ENCODE measurements at places on chromosomes 16 and 17.

GRCh38 chr16:22815863-22816262 lies 1.9 kb downstream of the HS3ST2 start:
- no peak for DNase-seq

DNA sequence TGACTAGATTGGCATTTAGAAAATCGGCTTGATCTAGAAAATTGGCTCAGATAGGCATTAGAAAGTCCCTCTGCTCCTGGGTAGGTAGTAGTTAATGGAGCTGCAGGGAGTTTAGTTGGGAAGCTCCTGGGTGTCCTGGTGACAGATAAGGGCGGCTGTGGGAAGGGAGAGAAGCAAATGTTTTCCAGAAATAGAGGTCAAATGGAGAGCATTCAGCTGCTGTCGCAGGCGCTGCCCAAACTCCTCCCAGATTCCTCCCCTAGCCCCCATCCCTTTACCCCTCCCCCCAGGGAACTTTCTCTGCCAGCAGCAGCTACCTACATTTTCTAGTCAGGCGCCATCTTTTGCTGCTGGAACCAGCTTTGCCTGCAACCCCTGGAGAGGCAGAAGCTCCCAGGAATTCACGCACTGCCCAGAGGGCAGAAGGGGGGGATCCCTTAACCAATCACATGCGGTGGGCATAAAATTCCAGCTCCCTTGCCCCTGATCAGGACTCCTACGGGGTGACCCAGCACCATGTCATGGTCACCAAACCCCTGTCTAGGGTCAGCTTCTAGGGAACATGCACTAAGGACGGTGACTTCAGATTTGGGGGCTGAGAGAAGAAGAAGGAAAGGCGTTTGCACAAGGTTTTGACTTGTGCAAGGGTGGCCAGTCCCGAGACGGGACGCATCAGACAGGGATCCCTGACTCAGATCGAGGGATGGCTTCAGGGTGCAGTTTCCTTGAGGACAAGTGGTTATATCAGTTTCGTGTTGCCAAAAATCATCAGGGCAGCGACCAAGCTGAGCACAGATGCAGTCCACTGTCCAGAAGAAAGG lies 43.8 kb downstream of the SOCS1 start:
- DNase-seq, result peak; percentile 56

- DNase-seq, result peak; percentile 63
Measured at GRCh38 chr16:56075732-56076388, 115.4 kb upstream of the GNAO1 start.

DNA sequence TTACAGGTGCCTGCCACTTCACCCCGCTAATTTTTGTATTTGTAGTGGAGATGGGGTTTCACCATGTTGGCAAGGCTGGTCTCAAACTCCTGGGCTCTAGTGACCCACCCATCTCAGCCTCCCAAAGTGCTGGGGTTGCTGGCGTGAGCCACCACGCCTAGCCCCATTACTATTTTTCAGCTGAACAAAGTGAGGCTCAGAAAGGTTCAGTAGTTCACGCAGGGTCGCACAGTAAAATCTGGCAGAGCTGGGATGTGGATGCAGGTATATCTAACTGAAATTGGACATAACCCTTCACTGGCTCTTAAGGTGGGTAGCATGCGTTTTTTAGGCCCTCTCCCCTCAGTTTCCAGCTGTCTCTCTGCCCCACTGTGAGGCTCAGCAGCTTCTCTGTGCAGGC lies 7.2 kb downstream of the AQP8 start:
- no peak for DNase-seq

DNA sequence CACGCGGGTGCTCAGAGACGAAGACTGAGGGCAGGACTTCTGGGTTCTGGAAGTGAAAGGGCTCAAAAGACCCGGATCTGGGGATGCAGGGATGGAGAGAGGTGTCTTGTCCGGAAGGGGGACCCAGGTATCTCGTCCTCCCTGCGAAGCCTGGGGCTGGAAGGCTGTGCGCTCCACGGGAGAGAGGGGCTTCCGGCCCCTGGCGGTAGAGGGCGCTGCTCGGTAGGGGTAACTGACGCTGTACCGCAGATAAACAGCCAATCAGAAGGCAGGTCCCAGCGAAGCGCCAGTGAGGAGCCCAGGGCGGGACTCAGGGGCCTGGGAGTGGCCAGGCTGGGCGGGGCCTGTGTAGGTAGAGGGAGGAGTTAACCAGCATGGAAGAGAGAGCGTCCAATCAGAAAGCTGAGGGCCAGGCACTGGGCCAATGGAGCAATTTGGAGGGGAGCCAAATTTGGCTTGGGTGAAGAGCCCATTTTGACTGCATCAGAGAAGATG lies 804 bp downstream of the TGFB1I1 start:
- peak; percentile 91 for DNase-seq

- peak; percentile 89 for DNase-seq
Measured at GRCh38 chr16:57084257-57084770, 8.1 kb upstream of the CPNE2 start.

DNA sequence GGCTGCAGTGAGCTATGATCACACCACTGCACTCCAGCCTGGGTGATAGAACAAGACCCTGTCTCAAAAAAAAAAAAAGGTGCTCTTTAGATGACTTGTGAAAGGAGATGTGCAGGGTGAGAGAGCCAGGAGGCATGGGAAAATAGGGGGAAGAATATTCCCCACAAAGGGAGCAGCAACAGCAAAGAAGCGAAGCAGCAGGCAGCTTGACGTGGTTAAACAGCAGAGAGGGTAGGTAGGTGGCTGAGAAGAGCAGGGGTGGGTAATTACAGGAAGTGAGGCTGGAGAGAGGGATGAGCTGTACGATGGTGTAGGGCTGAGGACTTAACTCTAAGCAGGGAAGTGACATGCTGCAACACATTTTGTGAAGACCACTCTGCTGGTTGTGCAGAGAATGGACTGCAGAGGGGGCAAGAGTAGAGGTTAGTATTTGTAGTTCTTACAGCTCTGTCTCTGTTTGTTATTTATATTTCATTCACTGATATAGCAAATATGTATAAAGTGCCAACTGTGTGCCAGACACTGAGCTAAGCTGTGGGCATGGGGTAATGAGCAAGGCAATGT lies 1.6 kb downstream of the HEATR3 start:
- DNase-seq, result peak; percentile 43

GRCh38 chr16:19871721-19872120 lies 12.9 kb downstream of the GPRC5B start:
- DNase-seq, result no peak

- no peak for DNase-seq
Measured at GRCh38 chr17:4972752-4973151, 5.1 kb upstream of the SPAG7 start.

GRCh38 chr17:40068917-40069750 lies 6.4 kb downstream of the THRA start:
- peak; percentile 97 for DNase-seq

DNA sequence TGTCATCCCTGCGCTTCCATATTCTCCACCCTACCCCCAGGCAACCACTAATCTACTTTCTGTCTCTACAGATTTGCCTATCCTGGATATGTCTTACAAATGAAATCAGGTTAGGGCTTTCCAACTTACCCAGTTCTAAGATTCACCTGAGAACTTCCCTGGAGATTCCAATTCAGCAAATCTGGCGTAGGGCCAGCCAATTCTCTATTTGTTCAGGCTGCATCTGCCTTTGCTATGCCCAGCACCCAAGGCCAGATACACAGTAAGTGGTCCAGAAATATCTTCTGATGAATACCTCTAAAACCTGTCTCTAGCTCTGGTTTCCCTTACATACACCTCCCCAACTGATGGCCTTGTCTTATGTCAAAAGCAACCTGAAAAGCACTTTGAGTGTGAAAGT lies 10.4 kb upstream of the CTCF start:
- no peak for DNase-seq

GRCh38 chr17:21272881-21273792 lies 11.4 kb upstream of the MAP2K3 start:
- no peak for DNase-seq

- DNase-seq, result no peak
Measured at GRCh38 chr17:35023538-35023937, 40.0 kb downstream of the RFFL start.

GRCh38 chr16:22220069-22220440 lies 14.0 kb downstream of the EEF2K start:
- peak; percentile 81 for DNase-seq

- DNase-seq, result peak; percentile 36
Measured at GRCh38 chr17:76381633-76382350, 2.6 kb upstream of the SPHK1 start.

DNA sequence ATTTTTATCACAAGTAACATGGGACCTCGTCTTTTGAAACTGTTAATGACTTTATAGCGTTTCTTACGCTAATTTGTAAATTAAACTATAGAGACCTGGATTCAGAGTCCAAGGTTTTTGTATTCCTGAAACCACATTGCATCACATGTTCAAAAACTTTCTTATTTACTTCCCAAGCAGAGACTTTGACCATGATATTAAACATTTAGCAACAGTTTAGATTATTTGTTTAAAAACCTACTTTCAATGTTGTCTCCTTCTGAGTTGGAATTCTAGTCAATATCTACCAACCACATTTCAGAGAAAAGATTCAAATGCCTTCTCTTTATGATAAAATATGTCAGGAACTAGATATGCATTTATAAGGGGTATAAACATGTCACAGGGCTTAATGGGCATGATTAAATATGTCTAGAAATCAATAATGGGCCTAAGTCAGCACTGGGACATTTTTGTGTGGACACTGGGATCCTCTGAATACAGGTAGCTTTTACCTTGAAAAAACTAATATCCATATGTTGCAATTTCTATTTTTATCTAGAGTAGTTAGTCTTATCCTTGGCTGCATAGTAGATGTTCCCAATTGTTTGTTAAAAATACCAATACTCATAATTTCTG lies 6.3 kb upstream of the APOH start:
- no peak for DNase-seq

GRCh38 chr16:56998861-56999260 lies 9.5 kb downstream of the NLRC5 start:
- no peak for DNase-seq

DNA sequence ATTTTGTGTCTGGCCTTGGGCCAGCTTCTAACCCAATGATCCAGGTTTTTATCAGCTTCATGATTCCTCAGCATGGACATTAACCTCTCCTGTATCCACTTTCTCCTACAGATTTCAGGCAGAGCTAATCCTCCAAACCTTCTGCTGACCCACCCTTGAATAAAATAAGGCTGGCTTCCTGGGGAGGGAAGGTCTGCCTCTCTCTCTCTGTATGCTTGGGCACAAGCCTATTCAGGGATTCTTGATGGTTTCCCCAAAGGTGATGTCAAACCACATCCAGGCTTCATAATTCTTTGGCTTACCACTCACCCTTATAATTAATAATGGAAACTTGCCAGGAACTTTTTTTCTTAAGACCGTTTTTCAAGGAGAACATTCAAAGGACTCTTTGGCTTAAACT lies 240.1 kb downstream of the UTP18 start:
- no peak for DNase-seq

GRCh38 chr17:10048629-10049350 lies 143.7 kb upstream of the RCVRN start:
- no peak for DNase-seq

GRCh38 chr17:7404737-7405349 lies 946 bp upstream of the TMEM256 start:
- DNase-seq, result no peak

DNA sequence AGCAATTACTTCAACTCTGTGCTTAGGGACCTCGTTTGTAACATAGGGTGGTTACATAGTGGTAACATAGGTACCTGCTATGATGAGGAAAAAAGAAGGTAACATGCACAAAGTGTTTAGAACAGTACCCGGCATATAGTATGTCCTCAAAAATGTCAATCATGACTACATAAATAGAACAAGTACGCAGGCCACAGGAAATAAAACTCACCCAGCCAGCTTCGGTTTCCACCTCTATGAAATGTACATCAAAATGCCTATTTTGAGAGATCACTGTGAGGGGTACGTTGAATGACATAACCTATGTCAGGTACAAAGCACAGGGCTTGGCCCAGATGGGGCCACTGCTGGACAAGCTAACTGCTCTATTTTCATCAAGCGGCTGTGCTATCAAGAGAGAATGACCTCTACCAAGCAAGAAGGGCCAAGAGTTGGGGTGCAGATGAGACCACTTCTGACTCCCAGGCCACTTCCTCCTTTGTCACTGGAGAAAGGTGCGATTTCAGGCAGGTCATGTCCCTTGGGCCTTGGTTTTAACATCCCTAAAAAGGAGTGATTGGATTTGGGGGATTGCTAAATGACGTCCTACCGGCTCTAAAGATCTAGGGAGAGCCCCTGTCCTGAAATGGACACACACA lies 45.4 kb downstream of the WSB1 start:
- DNase-seq, result no peak

DNA sequence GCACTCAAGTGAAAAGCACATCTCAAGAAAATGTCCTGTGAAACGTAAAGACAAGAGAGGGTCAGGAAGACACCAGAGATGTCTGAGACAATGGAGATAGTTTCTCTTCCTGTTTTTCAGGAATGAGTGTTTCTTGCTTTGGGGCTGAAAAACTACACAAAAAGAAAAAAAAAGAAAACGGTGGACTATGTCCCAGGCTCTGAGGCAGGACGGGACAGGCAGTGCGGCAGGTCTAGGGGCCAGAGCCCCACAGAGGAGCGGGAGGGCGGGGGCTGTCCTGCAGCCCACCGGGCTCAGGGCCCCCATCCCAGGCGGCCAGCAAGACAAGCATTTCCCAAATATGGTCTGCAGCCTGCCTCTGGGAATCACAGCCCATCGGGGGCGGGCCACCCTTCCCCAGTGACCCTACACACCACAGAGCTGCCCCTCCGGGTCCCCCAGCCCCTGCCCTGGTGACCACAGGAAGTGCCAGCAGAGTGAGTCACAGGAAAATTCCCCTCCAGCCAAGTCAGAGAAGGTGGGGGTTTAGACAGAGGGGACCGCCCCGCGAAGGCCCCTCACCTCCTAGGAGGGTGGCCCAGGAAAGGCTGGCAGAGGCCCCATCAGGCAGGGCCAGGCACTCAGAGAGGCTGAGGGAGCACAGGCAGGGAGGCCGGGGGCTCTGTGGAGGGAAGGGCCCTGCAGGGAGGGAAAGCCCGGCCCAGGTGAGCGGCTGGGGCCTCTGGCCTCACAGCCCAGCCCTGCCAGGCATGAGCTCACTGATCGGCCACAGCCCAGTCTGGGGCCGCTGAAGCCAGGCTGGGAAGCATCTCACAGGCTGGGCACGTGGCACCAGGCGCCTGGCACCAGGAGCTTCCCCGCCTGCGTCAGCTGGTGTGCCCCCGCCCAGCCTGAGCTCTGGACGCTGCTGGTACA lies 6.3 kb downstream of the BCAR1 start:
- peak; percentile 86 for DNase-seq

GRCh38 chr16:85330694-85331188 lies 218.5 kb upstream of the CIBAR2 start:
- peak; percentile 79 for DNase-seq

DNA sequence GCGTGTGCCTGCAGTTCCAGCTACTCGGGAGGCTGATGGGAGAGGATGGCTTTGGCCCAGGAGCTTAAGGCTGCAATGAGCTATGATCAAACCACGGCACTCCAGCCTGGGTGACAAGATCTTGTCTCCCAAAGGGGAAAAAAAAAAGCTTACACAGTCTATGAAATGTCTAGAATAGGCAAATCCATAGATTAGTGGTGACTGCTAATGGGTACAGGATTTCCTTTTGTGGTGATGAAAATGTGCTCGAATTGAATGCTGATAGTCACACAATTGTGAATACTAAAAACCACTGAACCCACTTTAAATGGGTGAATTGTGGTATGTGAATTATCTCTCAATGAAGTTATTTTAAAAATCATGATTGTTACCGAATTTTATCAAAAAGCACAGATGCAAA lies 14.9 kb downstream of the USP7 start:
- no peak for DNase-seq

GRCh38 chr17:40903129-40903847 lies 18.2 kb upstream of the KRT20 start:
- no peak for DNase-seq

All from muscle of back (tissue), 13 donors.